Vein endothelial cell (primary cell): ENCODE measurements at places on chromosomes 7 and 10. TPM values are rescaled to one million over a fixed set of nuclear protein-coding genes. Genes with fewer than 3 reads are reported as not detected.

FXYD4 gene
- not detected in 2 replicates for total RNA-seq

LOXL4 gene
- total RNA-seq, result 0.38 and 1.3 TPM in 2 replicates

ADAP1 gene
- total RNA-seq, result 0.65 and 1.4 TPM in 2 replicates

SPACDR gene
- total RNA-seq, result 0.33 and 0.48 TPM in 2 replicates

LIPJ gene
- total RNA-seq, result under 0.01 TPM in 1 of 2 replicates, not detected in the other

CXCL12 gene
- total RNA-seq, result 6.5 and 25.6 TPM in 2 replicates

INA gene
- total RNA-seq, result 0.33 and 0.48 TPM in 2 replicates

ATP6V0A4 gene
- total RNA-seq, result 0.33 and 0.38 TPM in 2 replicates
